ENCODE measurements at places on chromosomes 4 and X. TPM values are rescaled to one million over a fixed set of nuclear protein-coding genes. Genes with fewer than 3 reads are reported as not detected.

DNA sequence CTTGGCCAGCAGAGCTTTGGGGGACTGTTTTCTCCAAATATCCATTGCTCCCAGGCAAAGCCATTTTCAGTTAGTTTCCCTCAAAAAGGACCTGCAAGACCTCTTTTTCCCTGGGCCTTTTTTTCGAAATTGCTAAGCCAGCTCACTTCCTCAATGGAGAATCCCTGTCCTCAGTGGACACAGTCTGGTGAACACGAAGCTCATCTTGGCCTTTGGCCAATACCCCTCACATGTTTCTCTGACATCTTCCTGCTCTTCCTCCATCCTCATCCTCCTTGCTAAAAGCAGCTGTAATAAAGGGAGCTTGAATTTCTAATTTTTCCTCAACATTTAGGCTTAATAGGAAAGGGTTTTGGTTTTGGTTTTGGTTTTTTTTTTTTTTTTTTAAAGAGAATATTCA lies 17.6 kb upstream of the PRPS1 start:
- DNase-seq, result no peak

- no peak for DNase-seq
Observed at GRCh38 chr4:176791591-176792325, 964 bp downstream of the VEGFC start.

DNA sequence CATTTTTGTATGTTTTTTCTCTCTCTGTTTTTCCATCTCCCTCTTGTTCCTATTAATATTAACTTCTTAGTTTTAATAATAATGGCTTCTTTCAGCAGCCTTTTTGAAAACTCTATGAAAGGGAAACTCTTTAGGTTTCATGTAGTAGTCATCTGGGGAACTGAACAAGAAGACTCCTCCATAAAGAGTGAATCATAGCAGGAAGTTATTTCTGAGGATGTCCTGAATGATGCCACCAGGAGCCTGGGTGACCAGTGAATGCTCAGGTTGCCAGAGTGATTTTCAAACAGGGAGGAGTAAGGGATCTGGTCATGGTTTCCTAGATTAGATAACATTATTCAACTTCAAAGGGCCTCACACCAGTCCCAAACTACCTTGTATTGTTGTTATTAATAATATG lies 212.8 kb upstream of the PDE5A start:
- no peak for DNase-seq

GRCh38 chrX:132775263-132775823 lies 183.1 kb downstream of the HS6ST2 start:
- DNase-seq, result no peak

- DNase-seq, result no peak
Observed at GRCh38 chr4:17376205-17376604, 135.7 kb downstream of the QDPR start.

The PNCK gene
- total RNA-seq, result 0.86 TPM

- DNase-seq, result peak; percentile 82
Observed at GRCh38 chr4:1579001-1579900, 104.9 kb downstream of the FAM53A start.

DNA sequence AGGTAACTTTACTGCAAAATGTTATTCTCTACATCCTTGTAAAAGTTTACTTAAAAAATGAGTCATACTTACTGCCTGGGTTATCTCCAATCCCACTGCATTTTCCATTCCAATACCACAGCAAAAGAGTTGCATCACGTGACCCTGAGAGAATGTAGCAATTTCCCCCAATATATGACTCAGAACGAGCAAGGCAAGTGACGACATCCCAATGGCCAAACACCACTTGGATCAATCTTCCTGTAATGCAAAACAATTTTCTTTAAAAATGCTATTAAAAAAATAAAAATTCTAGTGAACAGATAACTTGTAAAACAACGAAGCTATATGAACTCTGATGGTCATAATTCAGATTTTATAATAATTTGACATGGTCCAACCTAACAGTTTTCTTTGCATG lies 224.3 kb downstream of the DCLK2 start:
- no peak for DNase-seq

- DNase-seq, result no peak
Observed at GRCh38 chr4:119317990-119318389, 3.9 kb downstream of the FABP2 start.

DNA sequence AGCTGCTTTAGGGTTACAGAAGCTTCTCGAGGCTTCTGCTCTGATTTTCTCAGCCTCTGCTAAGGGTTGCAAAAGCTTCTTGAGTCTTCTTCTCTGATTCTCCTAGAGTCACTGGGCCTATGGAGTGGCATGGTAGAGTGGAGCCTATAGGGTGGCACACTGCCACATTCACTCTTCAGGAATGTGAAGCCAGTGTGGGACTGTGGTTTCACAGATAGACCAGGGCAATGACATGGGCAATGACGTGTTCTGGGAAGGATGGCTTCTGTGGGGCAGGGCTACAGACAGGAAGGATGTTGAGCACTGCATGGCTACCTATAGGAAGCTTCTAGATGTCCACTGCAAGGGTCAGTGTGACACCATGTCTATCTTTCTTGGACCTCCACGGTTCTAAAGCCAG lies 11.0 kb upstream of the MAMLD1 start:
- DNase-seq, result no peak

The SYNPO2 gene
- total RNA-seq, result 2.7 TPM

- peak; percentile 48 for DNase-seq
Observed at GRCh38 chrX:77788050-77788449, 2.0 kb upstream of the ATRX start.

The GNRHR gene
- total RNA-seq, result not detected

All from right lobe of liver (tissue), 6 donors.